Activated T-helper 2 cell treated with anti-CD3 and anti-CD28 coated beads, Interferon-gamma antibody, Interleukin-2, Interleukin-4, amounts not matched to agents 10 μg/mL and 5 μg/mL and 100 μg/mL, durations not matched to agents 14 hours and 24 hours and 36 hours (primary cell): ENCODE measurements at places on chromosomes 5 and 9.

GRCh38 chr5:94928891-94929290 is 310.4 kb downstream of the SLF1 start:
- DNase-seq = no peak

DNA sequence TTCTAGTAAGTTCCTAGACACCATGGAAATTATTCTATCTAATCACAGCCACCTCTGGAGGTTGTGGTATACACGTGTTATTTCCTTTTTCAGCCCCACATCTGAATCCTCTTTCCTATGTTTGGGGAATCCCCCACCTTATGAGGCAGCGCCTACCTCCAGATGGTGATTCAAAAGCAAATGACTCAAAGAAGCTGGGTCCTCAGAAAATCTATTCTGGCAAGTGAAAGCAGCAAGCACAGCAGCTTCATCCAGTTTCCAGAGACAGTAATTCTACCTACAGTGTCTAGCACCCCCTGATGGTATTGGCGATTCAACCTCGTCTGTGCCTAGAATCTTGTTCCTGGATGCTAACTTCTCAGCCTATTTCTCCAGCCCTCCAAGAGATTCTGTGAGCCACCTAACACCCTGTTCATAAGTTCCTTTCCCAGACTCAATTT is 43.0 kb downstream of the STRBP start:
- peak; percentile 27 for DNase-seq

DNA sequence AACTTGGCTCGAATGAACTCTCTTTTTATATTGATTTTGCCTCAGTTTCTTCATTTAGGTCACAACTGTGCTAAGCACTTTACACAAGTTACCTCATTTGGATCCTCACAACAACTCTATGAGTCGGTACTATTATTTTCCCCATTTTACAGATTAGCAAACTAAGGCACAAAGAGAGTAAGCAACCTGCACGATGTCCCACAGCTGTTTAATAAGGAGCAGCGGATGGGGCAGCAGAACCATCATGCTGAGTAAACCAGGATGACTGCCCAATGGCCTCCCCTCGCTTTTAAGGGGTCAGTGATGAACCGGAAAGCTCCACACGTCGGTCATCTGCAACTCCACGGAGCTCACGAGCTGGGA is 607 bp downstream of the PRELID2 start:
- no peak for DNase-seq

GRCh38 chr9:91787931-91788330 is 162.1 kb downstream of the ROR2 start:
- no peak for DNase-seq

DNA sequence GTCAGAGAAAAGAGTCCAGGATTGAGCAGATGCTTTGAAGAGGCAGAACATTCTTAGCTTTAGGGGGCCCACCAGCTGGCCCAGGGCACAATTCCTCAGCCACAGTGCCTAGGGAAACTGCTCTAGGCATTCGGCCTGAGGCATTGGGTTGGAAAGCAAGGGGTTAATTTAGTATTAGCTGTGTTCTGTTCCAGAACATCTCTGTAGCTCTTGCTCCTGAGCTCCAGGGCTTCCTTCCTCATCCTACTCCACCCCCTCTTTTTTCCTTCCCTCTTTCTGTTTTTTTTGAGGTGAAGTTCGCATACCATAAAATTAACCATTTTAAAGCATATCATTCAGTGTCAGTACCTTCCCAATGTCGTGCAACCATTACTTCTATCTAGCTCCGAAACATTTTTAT is 74.5 kb upstream of the PANK3 start:
- no peak for DNase-seq

GRCh38 chr5:25892211-25892610 is 1146.2 kb downstream of the CDH9 start:
- no peak for DNase-seq

DNA sequence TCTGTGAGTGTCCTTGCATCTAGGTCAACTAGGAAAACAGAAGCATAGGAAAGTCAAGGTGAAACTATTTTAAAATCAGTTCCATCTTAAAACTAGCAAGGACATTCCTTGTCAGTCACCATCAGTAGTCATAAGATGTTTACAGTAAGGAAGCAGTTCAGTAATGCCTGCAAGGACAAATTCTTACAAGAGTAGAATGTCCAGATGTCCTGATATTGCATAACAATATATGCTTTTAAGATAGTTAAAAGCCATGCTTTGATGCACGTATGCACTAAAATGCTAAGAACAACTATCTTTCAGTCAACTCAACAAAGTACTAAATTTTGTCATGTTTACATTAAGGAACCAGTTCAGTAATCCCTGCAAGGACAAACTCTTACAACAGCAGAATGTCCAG is 11.3 kb upstream of the SVEP1 start:
- DNase-seq = no peak
